ENCODE measurements at places on chromosomes 3 and 15.

- DNase-seq = peak; percentile 17
These were observed 147.2 kb downstream of the FOXP1 start for GRCh38 chr3:71436337-71436736.

GRCh38 chr15:51448622-51449399 is 107.4 kb downstream of the GLDN start:
- DNase-seq = no peak

DNA sequence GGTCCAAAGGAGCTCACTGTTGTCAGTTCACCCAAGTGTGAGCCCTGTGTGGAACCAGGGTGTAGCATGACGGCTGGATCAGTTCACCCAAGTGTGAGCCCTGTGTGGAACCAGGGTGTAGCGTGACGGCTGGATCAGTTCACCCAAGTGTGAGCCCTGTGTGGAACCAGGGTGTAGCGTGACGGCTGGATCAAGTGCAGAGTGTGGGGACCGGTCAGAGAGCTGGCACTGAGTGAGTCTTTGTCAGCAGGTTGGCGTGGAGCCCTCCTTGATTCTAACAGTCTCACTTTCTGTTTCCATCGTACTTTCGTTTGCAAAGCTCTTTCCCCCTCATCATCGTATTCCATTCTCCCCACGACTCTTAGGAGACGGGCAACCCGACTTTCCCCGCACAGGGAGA is 57.9 kb upstream of the DLG1 start:
- no peak for DNase-seq

GRCh38 chr15:100471933-100472332 is 56.8 kb downstream of the CERS3 start:
- no peak for DNase-seq

DNA sequence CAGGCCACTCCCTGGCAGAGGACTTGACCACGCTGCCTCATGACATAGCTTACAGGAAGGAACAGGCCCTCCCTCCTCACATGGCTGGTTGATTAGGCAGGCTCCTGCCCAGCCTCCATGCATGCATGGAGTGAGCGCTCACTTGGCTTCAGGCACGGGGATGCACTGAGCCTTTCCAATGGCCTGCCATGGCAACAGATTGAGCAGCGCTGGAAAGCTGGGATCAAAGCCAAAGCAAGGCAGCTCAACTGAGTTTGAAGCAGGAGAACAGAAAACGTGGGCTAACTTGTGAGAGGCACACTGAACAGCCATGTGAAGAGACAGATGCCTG is 5.9 kb upstream of the GRAMD2A start:
- peak; percentile 84 for DNase-seq

GRCh38 chr15:58608129-58608590 is 141.3 kb downstream of the ADAM10 start:
- DNase-seq = peak; percentile 19

GRCh38 chr3:66098436-66098835 is 59.7 kb upstream of the MAGI1 start:
- peak; percentile 59 for DNase-seq

DNA sequence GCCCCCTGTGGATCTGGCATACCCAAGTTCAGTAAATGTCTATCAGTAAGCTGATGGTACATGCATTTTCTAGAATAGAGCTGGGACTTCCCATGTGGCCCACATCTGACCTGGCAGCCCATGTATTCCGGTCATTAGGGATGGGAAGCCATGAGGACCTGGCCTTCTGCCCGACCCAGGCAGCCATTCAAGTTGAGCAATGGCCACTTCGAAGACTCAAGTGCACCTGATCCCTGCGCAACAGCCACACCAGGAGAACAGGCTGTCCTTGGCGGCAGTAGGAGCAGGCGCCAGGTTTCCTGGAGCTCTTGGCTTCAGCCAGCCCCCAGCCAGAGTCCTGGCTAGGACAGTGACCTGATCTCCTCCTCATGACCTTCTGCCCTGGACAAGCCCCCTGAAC is 14.6 kb downstream of the HEMK1 start:
- no peak for DNase-seq

DNA sequence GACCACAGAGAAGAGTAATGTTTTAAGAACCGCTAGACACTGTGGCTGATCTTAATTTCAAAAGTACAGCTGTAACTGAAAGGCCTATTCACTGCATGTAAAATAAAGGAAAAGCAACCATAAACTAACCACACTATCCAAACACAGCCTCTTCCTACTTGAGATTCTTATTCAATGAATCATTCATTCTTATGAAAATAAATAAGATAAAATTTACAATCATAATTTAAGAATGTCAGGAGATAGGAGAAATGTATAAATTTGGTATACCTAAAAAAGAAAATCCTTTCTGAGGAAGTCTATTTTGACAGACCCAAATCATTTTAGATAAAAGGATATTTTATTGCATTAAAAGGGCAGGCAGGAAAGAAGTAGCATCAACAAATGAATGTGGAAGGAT is 533.5 kb upstream of the ZNF385D start:
- DNase-seq = peak; percentile 13

GRCh38 chr3:183868796-183869195 is 15.9 kb downstream of the PARL start:
- no peak for DNase-seq

DNA sequence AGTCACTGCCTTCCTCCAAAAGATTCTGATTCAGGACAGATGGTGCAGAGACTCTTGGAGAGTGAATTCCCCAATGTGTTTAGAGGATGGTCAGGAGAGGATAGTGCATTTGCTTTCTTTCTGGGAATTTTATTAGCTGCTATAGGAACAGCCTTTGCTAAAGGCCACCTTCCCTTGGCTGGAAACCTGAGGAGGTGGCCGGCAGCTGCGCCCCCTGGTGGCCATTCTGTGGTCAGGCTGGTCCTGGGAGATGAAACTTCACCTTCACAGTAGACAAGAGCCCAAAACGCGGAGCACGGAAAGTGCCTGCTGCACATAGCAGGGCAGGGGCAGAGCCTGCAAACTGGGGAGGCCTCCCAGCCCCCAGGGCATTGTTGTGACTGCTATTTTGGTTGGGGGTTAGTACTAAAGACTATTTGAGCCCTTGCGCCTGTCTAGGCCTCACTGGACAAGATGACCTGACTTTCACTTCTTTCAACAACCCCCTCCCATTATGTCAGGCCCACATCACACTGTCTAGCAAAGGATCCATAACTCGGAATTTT is 34.3 kb downstream of the SEC22C start:
- peak; percentile 23 for DNase-seq

- no peak for DNase-seq
These were observed 100.5 kb downstream of the OSBPL10 start for GRCh38 chr3:31880482-31881078.

DNA sequence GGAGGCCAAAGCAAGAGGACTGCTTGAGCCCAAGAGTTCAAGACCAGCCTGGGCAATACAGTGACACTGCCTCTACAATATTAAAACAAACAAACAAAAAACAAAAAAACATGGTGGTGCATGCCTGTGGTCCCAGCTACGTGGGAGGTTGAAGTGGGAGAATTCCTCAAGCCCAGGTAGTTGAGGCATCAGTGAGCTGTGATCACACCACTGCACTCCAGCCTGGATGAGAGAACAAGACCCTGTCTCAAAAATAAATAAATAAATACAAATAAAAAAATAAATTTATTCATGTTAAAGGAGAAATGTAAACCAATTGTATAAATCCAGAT is 200.6 kb downstream of the BCHE start:
- no peak for DNase-seq

- DNase-seq = peak; percentile 85
These were observed 26.5 kb downstream of the PPP2R3A start for GRCh38 chr3:135992072-135992471.

GRCh38 chr3:68560728-68561127 is 371.6 kb downstream of the TAFA4 start:
- no peak for DNase-seq

DNA sequence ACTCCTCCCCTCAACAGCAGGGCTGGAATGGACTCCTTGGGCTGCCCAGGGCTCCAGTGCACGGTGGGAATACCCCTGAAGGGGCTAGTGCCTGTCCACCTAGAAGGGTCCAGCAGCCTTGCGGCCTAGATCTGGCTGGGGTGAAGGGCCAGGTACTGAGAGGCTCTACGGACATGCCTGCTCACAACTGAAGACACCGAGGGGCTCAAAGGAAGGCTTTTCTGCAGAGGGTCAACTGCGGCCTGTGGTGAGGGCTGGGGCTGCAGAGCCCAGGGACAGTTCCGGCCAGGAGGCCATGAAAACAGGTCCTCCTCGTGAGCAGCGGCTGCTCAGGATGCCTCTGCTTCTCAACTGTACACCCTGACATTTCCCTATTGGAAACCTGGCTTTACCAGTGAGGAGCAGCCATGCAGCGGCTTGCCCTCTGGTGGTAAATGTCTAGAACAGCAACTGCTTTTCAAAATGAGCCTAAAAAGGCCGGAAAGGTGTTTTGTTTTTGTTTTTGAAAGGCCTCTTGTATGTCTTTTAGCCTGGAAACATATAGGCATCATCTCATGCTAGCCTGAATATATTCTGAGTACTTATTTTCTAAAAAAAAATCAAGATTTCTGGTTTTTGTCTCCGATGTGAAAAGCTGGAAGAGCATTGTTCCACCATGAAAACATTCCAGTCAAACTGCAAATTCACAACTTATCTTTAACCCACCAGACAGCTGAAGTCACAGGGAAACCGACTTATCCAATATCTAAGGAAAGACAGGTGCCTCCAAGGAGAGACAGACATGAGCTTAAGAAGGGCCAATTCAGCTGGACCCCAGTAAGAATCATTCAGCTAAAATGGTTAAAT is 163.4 kb downstream of the KLF13 start:
- DNase-seq = peak; percentile 34

- DNase-seq = no peak
These were observed 34.7 kb downstream of the GAP43 start for GRCh38 chr3:115658032-115658336.

GRCh38 chr3:69162308-69162980 is 40.0 kb upstream of the LMOD3 start:
- DNase-seq = no peak

GRCh38 chr15:43903864-43904290 is 77.1 kb downstream of the WDR76 start:
- peak; percentile 64 for DNase-seq

DNA sequence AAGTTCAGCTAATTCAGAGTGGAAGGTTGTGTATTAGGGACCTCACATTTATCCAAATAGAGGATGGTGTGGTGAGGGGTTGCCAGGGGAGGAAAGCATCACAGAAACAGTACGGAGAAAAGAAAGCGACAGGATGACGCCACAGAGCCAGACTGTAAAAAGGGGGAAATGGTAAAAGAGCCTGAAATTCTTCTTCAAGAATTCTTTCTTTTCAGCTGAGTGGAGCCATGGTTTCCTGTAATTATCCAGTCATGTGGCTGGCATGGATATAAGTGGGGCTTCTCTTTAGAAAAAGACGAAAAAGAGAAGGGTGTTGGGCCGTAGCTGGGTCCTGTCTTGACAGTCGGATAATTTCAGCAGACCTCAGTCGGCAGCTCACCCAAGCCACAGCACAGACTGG is 24.5 kb upstream of the PSMD6 start:
- DNase-seq = no peak

DNA sequence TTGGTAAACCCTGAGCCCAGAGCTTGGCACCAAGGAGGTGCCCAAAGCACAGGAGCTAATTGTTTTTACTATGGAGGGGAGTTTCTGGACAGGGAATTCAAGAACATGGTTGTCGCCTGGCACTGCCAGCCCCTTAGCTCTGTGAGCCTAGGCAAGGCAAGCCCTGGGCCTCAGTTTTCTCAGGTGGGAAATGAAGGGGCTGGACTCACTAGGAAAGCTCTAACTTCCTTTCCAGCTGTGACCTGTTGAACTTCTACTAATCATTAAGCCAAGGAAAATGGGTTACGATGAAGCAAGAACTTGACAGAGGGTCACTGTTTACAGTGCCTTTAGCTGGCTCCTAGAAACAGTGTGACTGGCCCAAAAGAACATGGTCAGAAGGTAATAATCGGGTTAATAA is 277.2 kb downstream of the SHQ1 start:
- no peak for DNase-seq

DNA sequence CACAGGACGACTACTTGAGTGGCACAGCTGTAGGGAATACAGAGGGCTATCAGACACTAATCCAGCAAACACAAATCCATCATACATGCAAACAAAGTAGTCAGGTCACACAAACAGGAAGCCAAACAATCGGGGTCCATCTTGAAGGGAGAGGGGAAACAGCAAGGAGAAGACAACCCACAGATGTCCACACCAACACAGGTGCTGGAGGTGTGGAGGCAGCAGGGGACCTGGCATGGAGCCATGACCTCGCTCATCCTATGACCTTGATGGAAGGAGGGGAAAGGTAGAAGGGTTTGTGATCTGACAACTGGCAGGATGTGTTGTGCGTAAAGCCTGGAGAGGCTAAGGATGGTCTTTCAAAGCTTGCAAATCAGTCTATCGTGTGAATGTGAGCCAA is 39.9 kb upstream of the SKOR1 start:
- DNase-seq = no peak

GRCh38 chr15:48029642-48030041 is 91.1 kb upstream of the SLC24A5 start:
- DNase-seq = no peak

DNA sequence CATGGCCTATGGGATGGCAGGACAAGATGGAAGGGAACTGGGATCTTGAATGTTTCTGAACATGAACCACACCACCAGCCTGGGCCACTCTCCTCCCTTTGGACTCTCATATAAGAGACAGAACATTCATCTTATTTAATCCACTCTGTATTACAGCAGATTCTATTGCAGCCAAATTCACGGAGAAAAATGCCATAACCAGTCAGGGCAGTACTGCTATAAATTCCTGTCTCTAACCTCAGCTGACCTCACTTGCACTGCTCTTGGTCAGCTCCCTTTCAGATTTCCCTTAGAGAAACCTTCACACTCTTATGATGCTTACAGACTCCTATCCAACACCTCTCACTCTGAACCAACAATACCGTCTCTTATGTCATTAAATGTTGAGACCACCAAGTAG is 101.4 kb downstream of the RYK start:
- DNase-seq = no peak

DNA sequence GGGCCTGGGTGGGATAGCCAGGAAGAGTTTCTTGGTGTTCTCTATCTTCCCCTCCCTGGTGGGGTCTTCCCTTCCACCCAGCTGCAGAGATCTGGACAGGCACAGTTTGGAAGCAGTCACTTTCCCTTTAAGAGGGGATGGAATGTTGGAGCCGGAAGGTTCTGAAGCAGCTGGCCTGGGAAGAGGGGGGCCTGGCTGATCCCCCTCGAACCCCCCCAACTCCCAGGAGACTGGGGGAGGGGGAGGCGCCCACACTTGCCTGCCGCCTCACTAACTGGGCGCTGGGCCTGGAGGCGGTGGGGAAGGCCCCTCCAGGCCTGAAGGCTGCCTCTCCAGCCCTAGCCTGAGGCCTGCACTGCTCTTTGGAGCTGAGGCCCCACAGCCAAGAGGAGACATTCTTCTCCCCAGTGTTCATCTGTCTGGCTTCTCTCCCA is 1.4 kb downstream of the DVL3 start:
- DNase-seq = peak; percentile 75

Measured in LHCN-M2 (cell line).